ENCODE measurements at places on chromosomes 6 and 20.

DNA sequence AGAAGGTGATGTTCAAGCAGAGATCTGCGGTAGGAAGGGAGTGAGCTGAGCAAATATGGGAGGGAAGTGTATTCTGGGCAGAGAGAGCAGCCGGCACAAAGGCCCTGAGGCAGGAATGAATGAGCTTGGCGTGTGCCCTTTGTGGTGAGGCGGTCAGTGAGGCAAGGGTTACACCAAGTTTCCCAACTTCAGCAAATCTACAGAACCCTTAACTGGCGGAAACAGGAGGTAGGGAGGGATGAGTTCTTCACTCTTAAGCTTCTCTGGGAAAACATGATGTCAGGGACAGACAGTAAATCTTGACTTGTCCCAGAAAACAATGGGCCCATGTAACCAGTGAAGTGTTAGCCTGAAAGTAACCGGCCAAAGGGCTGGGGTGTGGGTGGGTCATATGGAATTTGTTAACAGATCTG is 97.1 kb upstream of the PTPN1 start:
- DNase-seq, result no peak

DNA sequence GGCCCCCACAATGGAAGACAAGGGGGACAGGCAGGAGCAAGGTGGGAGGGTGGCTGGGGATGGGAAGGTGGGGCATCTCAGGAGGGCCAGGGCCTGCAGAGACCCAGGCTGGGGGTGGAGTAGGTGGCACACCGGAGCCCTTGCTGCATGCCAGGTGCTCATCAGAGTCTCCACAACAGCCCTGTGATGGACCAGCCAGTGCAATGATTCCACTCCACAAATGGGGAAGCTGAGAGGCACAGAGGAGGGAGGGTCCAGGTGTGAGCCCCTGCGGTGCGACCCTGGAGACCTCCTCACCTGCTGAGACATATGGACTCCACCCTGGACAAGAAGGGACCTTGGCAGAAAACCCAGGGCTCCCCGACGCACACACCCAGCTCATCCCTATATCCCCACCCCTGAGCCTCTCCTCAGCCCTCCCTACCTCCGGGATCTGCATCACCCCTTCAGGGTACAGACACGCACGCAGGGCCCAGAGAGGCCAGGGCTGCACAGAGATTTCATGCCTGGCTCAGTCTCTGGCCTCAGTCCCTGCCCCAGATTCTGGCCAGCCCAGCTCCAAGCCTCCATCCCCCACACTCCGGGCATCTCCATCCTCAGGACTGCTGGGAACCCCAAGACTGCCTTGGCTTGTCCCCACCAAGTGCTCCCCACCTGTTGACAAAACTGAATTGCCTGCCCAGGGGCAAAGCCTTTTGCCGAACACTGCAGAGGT is 7.1 kb upstream of the GRM4 start:
- no peak for DNase-seq

DNA sequence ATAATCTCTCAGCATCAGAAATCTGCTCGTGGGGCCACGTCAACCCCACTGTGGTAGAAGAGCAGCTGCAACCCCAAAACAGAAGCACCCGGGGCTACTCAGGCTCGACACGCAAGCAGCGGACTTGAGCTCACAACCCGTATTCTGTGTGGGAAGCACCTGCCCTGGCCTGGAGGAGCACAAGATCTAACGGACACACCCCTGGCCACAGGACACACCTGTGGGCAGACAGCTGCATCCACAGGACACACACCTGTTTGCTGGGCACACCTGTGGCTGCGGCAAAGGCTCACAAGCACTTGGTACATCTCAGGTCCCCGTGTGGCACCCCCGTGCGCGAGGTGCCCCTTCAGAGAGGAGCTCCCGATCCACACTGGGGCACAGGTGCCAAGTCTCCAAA is 36.5 kb downstream of the ZBTB46 start:
- DNase-seq, result no peak

DNA sequence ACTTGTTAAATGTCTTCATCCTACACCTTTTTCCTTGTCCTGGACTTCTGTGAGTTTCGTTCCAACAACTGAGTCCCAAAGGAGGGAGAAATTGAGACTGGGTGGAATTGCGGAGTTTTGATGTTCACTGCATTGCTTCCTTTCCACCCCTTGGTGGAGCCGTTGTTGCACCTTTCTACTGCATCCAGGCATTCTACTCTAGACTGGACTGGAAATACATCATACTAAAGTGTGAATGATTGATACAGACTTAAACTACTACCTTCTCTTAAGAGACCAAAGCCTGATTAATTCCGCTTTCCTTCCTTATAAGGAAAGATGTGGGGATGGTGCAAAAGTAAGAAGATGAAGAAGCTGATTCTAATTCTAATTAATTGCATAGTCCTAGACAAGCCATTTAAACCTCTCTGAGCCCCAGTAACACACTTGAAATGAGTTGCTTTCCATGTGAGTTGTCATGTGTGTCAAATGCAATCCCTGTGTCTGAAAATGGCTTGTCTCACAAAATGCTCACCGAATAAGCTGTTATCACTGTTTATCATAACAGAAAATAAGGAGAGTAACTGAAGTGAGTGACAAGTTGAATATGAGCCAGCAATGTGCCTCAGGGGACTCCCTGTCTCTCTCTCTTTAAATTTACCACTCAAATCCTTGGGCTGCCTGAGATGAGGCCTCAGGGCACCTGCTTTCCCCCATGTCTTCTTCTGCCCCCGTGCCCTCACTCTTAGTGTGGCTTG is 338.3 kb upstream of the CHD6 start:
- DNase-seq, result no peak

Measured in endothelial cell (in vitro differentiated cells).